Activated T-helper 2 cell treated with anti-CD3 and anti-CD28 coated beads, Interferon-gamma antibody, Interleukin-2, Interleukin-4, amounts not matched to agents 10 μg/mL and 5 μg/mL and 100 μg/mL, durations not matched to agents 14 hours and 24 hours and 36 hours (primary cell): ENCODE measurements at places on chromosomes 4 and X. TPM values are rescaled to one million over a fixed set of nuclear protein-coding genes. Genes with fewer than 3 reads are reported as not detected.

DNA sequence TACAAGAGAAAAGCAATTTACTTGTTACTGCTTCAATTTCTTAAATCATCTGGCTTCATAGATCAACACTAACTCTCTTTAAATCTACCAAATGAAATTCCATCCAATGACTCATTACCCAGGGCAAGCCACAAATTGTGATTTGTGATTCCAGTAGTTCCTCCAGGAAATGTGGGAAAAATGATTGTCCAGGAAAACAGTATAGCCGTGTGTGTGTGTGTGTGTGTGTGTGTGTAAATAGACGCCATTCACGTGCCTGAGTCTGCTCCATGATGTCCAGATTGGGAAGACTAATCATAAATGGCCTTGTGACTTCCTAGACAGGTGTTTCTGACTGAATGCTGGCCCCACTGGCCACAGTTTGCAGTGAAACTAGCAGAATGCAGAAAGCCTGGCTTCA lies 121.3 kb downstream of the HS6ST2 start:
- DNase-seq, result no peak
- H3K27ac ChIP-seq, result no peak overlapping the region
- H3K36me3 ChIP-seq, result no peaks in the 10 kb centered on the region
- H3K27me3 ChIP-seq, result peaks cover 3% of the 10 kb centered on the region

DNA sequence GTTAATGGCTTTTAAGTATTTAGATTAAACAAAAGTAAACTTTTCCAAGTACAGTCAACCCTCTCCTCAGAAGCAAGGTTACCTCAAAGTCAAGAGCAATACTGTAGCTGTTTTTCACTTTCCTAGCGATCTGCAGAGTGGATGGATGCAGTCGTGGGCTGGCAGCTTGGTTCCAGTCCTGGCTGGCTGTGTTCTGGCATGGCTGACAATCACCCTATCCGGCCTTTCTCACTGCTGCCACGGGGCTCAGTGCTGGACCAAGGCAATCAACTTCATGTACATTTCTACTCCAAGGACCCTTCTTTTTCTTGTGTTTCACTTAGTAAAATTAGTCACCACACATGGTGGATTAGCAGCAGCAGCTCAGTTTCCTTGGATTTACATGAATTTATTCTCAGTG lies 208.3 kb downstream of the GABRB1 start:
- no peaks in the 10 kb centered on the region for H3K36me3 ChIP-seq
- no peaks in the 10 kb centered on the region for H3K4me1 ChIP-seq
- no peak for DNase-seq
- no peaks in the 10 kb centered on the region for H3K27me3 ChIP-seq

DNA sequence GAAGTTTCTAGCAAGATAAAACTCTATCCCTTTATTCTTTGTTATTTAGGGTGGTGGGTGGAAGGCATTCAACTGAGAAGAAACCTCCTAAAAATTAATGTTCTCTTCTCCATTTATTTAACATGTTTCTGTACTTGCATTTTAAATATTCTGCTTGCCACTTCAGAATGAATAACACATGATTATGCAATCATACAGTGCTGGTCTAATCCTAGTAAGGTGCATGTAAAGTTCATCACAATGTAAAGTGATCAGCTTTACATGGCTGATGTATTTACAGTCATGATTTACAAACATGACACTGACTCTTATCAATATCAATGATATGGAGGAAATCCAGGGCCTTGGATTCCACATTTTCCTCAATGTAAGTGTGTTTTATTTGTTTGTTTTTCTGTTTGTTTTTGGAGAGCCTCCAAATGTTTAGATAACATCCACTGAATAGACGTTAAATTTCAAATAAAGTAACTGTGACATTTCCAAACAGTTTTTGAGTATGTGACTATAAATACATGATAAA lies 342.1 kb upstream of the CTSO start:
- H3K36me3 ChIP-seq, result no peaks in the 10 kb centered on the region
- DNase-seq, result no peak
- H3K4me3 ChIP-seq, result no peak overlapping the region

DNA sequence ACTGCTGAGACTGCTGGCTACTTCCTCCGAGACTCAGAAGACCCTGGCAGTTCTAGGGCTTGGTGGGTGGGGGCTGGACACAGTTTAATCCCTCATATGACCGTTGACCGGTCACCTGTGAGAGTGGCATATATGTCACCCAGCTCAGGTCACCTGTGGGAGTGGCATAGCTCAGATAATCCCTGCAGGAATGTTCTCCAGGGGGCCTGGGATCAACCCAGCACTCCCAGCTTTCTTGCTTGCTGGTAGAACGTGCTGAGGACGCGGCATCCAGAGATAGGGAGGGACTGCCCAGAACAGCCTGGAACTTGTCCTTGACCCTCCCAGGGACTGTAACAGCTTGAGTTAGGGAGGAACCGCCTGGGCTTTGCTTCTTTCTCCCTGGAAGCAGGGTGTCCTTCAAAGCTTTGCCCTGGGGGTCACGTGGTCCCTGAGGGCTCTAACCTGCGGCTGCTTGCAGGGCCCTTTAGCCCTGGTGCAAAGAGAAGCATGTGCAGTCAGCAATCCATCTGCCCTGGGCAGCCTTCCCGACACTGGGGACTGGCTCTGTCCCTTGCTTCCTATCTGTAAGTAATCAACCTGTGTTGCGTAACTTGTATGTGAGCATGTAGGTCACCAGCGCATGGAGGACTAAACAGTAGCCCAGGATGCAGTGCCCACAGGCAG lies 55.3 kb downstream of the ZFYVE28 start:
- H3K27me3 ChIP-seq, result no peaks in the 10 kb centered on the region
- H3K4me1 ChIP-seq, result no peaks in the 10 kb centered on the region
- no peak overlapping the region for H3K27ac ChIP-seq

Gene UGT8
- 0.07 TPM in 1 of 2 replicates, not detected in the other for total RNA-seq

DNA sequence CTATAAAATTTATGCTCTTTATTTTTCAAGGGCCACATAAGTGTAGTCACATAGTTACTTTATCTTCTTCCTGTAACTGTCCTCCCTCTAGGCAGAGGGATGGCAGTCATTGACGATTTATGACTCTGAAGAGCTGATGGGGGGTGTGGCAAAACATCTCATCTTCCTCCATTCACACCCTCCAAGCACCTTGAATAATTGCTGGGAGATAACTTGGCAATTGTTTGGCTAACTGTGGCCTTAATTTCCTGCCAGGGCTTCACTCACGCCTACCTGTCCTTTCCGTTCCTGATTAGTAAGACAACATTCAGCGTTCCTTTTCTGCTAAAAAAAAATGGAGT lies 329.2 kb downstream of the ARHGAP10 start:
- no peak overlapping the region for H3K4me3 ChIP-seq
- H3K27me3 ChIP-seq, result no peaks in the 10 kb centered on the region
- no peak for DNase-seq
- H3K4me1 ChIP-seq, result peaks cover 38% of the 10 kb centered on the region

Gene GUCY1B1
- 0.30 and 0.32 TPM in 2 replicates for total RNA-seq

DNA sequence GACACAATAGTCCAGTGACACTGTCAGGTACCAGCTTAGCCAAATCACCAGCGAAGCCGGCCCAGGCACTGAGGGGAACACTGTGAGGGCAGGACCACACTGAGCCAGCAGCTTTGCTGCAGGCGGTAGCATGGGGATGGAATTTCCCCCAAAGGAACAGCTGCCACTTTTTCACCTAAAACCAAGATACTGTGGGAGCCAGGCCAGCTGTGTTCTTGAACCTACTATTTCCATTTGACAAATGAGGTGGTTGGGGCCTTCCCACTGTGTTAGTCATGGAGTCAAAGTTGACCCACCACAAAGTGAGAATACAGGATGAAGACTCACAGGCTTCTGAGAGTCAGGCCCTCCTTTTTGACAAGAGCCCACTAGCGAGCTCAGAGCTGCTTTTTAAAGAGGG lies 70.7 kb upstream of the SH3RF1 start:
- DNase-seq, result no peak
- H3K27me3 ChIP-seq, result no peaks in the 10 kb centered on the region
- H3K4me3 ChIP-seq, result no peak overlapping the region
- H3K27ac ChIP-seq, result no peak overlapping the region
- H3K36me3 ChIP-seq, result no peaks in the 10 kb centered on the region

DNA sequence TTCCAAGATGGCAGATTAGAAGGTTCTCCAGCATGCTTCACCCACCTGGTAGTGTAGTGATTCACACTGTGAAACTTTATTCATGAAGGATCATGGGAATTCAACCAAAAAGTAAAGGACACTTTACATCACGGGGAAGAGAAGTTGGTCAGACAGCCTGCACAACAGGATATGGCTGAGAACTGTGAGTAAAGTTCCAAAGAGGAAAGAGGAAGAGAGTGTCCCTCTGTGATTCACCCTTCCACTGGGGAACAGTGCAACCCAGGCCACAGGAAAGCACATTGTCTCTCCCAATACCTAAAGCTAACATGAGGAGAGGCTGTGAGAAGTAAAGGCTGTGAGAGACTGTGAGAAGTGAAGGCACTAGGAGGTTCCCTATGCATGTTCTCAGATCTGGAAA lies 137.2 kb downstream of the STPG2 start:
- no peak for DNase-seq
- no peak overlapping the region for H3K4me3 ChIP-seq
- no peaks in the 10 kb centered on the region for H3K4me1 ChIP-seq
- H3K36me3 ChIP-seq, result no peaks in the 10 kb centered on the region
- H3K27me3 ChIP-seq, result no peaks in the 10 kb centered on the region

DNA sequence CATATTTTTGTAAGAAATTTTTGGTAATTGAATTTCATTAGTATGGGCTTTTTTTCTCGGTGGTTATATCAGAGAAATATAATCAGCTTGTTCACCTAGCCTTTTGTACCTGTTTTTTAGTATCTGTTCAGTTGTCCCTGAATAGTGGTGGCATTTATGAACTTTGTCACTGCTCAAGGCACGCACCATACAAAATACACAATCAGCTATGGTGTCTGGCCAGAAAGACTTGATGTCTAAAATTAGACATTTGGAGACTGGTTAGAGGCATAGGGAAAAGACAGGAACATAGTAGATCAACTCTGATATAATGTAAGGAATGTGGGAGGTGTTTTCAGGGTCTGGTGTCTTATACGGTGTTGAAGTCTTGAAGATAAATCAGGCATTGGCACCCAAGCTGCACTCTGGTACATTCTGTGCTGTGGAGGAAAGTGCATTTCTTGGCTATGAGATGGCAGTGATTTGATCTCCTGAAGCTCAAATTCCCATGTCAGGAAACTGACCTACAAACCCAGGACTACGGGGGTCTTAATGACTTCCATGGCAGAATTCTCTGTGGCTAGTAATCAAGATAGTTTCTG lies 3.6 kb downstream of the ART3 start:
- no peak overlapping the region for H3K27ac ChIP-seq
- no peak for DNase-seq

Gene NPY2R
- total RNA-seq, result not detected in 2 replicates

Gene PCDH10
- total RNA-seq, result 0.09 TPM in 1 of 2 replicates, not detected in the other

DNA sequence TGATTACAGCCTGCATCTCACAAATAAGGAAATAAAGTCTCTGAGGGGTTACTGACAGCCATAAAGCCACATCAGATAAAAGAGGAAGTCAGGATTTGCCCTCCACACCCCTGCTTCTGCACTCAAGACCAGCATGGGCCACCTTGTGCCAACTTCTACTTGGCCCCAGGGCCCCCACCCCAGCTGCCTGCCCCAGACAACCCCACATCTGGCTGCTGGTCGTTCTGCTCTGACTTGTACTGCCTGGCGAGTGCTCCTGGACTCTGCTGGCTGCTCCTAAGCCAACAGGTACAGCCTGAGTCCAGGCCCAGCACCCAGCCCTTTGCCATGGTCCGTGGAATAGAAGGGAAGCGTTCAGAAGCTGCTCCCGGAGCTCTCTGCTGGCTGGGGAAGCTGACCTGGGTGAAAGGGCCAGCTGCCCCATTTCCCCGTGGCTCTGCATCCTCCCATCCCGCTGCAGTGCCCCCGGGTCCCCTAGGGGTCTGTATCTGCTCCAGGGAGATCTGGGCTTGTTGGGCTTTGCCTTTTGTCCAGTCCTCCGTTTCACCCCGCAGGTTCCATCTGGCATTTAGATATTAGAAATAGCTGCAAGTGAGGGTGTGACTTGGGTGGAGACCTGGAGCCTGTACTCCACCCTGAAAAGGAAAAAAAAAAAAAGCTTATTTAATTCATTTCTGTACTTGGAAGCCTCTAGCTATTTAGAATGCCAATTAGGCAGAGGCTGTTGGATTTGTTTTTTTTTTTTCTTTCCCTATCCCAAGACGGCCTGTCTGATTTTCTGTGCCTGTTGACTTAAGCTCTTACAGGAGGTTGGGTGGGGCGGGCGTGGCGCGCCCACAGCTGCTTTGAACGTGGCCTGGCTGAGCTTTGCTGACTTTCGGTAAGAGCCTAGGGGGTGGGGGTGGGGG lies 194.7 kb downstream of the PTTG2 start:
- no peak overlapping the region for H3K4me3 ChIP-seq
- no peak overlapping the region for H3K27ac ChIP-seq
- no peaks in the 10 kb centered on the region for H3K36me3 ChIP-seq
- peaks cover 23% of the 10 kb centered on the region for H3K27me3 ChIP-seq

DNA sequence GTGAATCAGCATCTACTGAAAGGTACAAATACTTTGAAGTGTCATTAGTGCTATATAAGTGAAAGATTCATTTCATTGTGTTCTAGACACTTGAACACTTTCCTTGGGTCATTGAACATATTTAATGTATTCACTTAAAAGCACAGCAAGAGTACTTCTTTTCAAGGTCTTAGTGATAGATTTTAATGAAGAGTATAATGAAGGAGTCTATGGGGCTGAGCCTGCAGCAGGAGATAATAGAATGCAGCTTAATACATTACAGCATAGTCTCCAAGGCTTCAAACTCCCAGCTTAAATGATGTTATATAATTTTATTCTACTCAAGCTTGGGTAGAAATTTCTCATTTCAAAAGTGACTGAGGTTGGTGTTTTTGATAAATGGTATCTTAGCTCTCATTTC lies 66.1 kb upstream of the VEGFC start:
- no peak overlapping the region for H3K4me3 ChIP-seq
- H3K4me1 ChIP-seq, result no peaks in the 10 kb centered on the region
- no peak for DNase-seq
- H3K27ac ChIP-seq, result no peak overlapping the region

- no peaks in the 10 kb centered on the region for H3K36me3 ChIP-seq
- H3K27ac ChIP-seq, result no peak overlapping the region
- H3K4me3 ChIP-seq, result no peak overlapping the region
These were observed 37.7 kb upstream of the SLC16A2 start for GRCh38 chrX:74383611-74384010.

Gene TMEM33
- total RNA-seq, result 76.7 and 84.0 TPM in 2 replicates

Gene MAGEA6
- total RNA-seq, result not detected in 2 replicates

DNA sequence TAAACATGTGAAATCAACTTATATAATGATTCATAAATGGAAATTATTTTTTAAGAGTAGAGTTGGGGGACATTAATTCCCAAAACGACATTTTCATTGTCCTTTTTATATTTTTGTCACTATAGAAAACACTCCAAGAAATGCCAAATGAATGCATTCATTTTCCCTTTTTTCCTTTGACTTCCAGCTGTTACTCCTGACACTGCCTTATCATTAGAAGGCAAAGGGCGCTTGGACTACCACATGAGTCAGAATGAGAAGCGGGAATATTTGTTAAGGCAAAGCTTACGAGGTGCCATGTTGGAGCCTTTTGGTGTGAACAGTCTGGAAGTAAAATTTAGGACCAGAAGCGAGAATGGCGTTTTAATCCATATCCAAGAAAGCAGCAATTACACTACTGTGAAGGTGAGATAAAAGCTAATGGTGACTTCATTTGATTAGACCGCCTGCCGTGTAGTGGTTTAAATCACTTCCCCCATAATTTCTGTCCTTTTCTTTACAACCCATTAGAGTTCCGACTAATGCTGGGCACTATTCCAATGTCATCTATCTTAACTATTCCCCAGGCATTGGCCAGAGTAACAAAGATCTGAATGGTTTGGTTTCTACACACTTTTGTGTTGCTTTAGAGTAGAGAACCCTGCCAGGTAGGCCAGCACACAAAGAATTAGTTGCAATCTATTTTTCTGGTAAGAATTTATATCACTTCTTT lies 166.7 kb downstream of the FAT4 start:
- H3K36me3 ChIP-seq, result no peaks in the 10 kb centered on the region
- H3K4me3 ChIP-seq, result no peak overlapping the region
- H3K4me1 ChIP-seq, result no peaks in the 10 kb centered on the region
- DNase-seq, result no peak
- no peaks in the 10 kb centered on the region for H3K27me3 ChIP-seq
- H3K27ac ChIP-seq, result no peak overlapping the region
